Suppressor macrophage treated with lipopolysaccharide for 4 hours (primary cell): ENCODE measurements at places on chromosomes 12 and 14.
A peak's percentile ranks its signal among the peaks of the same experiment; 100 is the strongest.

- peak; percentile 74 for DNase-seq
Measured at GRCh38 chr14:75561013-75561432, 17.4 kb upstream of the FLVCR2 start.

DNA sequence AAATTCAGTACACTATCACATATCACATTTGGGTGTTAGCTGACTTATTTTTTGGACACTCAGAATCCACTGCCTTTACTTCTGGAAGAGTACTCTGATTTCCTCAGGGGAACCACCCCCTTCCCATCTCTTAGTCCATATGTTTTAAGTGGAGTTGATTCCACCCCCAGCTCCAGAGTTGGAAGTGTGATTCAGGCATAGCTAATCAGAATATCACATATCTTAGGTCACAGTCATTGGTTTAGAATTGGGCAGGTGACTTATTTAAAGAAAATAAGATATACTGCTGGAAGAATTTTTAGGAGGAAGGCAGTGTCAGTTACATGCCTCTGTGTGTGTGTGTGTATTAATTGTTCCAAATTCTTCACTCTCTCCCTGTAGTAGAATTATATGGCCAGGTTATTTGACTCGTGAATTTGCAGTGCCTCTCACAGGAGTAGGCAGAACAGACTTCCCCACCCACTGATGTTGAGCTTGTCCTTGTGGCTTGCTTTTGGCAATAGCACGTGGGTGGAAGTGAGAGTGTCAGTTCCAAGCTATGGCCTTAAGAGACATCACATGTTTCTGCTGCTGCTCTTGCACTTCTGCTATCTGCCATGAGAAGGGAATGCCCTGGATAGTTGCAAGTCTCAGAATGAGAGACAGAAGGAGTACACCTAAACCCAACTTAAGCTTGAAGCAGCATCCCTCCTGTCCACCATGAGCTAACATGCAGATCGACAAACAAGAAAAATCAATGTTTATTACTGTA, 6.4 kb upstream of the GAS2L3 start:
- peak; percentile 90 for DNase-seq

- DNase-seq = no peak
Measured at GRCh38 chr12:51941011-51941581, 10.4 kb upstream of the ACVR1B start.

DNA sequence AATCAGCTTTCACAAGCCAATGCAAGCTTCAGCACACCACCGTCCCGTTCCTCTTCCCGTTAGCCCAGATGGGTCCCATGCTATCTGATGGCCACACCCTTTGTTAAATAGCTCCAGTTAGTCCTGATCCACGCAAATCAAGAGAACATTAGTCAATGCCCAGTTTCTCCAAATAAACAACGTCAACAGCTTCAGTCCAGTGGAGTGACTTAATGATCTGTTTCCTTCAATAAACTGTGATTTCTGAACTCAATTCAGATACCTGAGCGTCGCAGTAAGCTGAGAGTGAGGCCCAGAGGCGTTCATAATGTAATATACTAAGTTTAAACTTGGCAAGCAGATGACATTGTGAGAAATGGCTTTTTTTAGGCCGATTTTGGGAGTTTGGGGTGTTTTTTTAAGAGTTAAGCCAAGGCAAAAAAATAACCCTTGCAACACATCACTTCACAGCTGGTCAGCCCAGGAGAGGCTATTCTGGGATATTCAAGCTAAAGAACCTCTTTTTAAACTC, 112.3 kb downstream of the ZFP36L1 start:
- DNase-seq = peak; percentile 52

- no peak for DNase-seq
Measured at GRCh38 chr12:12236896-12237295, 29.9 kb downstream of the LRP6 start.

- peak; percentile 40 for DNase-seq
Measured at GRCh38 chr12:65823513-65824375, 539 bp upstream of the HMGA2 start.

- DNase-seq = no peak
Measured at GRCh38 chr12:75374971-75375370, 15.9 kb upstream of the GLIPR1L2 start.

- DNase-seq = peak; percentile 9
Measured at GRCh38 chr12:123559468-123559867, 24.9 kb upstream of the TMED2 start.

DNA sequence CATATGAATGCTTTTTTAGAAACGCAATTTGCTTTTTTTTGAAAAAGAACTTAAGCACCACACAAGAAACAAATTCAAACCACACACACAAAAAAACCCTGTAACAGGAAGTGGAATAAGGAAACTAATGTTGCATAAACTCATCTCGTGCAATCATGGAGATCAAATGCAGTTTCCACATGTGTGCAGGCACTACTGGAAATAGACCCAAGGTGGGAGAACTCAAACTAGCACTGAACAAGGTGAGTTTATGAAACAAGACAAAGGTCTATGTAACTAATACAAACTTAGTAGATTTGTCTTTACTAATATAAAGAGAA, 17.5 kb downstream of the NIN start:
- peak; percentile 78 for DNase-seq

GRCh38 chr12:102735104-102735503, 181.9 kb downstream of the PAH start:
- peak; percentile 35 for DNase-seq

DNA sequence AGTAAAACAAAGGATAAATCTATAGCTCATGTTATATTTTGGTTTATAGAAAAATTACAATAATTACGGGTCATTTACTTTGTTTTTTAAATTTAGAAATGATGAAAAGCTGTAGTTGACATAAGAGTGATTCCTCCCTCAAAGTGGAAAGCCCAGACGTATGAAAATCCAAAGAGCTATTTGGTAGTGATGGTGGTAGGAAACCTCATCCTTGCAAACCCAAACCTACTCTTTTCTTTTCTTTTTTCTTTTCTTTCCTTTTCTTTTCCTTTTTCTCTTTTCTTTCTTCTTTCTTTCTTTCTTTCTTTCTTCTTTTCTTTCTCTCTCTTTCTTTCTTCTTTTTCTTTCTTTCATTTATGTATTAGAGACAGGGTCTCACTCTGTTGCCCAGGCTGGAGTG, 190.3 kb upstream of the RASSF8 start:
- no peak for DNase-seq

GRCh38 chr14:29637411-29637810, 290.2 kb downstream of the PRKD1 start:
- no peak for DNase-seq

DNA sequence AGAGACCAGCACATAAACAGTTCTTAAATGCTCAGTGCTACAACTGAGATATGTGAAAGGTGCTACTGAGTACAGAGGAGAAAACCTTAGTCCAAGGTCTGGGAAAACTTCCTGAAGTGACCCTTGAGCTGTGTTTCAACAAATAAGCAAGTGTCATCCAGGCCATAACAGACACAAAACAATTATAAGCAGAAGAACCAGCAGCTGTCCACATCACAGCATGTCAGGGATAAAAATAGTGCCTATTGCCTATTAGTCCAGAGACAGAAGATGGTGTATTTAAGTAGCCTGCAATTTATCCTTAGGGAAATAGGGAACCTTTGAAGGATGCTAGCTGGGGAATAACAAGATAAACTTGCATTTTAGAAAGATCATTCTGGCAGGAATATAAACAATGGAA, 237.8 kb downstream of the SPTSSA start:
- DNase-seq = no peak

DNA sequence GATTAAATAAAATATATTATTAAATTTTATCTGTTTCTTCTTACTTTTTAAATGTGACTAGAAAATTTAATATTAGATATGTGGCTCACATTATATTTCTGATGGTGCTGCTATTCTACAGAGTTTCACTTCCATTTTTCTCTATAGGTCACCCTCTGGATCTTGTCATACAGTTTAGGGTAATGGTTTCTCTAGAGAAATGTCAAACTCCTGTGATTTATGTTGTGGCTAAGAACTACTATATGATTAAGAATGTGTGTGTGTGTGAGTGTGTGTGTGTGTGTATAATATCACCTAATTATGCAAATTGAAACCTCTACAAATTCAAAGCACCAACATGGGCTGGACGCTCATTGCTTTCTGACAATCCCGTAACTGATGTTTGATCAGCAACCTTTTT, 325.9 kb downstream of the ADAMTS20 start:
- peak; percentile 1 for DNase-seq

GRCh38 chr12:71385155-71385554, 54.4 kb upstream of the LGR5 start:
- no peak for DNase-seq

GRCh38 chr12:48001505-48002413, 2.5 kb downstream of the COL2A1 start:
- peak; percentile 21 for DNase-seq
